ENCODE measurements at places on chromosomes 16 and 17.

DNA sequence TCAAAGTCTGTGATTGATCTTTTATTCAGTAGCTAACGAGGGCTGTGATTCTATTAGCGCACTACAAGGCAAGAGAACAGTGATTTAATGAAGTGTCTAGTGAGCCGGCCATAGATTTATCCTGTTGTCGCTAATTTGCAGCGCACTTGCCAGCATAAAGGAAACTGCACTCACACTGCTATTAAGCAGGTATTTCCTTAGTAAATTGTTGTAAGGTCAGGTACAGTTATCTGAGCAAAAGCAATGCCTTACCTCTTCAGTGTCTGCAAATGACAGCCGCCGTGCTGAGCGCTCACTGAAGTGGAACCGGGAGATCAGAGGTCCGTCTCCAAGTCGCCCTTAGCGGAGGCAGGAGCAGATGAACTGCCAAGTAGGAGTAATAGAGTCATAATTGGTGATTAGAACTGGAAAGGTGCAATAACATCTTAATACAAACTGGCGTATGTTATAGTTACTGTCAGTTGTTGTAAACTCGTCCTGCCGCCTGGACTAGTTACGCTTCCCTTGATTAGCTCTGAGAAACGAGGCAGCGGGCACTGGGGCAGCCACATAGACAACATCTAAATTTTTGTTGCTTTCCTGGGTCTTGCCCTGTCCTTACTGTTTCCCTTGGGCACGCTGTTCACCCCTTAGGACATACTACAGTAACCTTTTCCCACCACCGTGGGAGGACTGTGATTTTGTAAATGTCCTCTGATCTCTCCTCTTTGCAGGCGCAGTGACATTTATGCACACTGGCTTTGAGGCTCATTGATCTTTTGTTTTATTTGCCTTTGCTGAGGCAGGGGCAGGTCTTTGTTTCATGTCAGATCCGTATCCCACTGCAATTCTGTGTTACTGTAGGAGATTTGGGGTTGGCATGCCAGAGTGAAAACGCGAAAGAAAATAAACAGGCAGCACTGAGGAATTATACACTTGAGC is 363.1 kb downstream of the WWOX start:
- DNase-seq = no peak

- no peak for DNase-seq
Measured at GRCh38 chr17:63634163-63634562, 11.9 kb downstream of the MAP3K3 start.

DNA sequence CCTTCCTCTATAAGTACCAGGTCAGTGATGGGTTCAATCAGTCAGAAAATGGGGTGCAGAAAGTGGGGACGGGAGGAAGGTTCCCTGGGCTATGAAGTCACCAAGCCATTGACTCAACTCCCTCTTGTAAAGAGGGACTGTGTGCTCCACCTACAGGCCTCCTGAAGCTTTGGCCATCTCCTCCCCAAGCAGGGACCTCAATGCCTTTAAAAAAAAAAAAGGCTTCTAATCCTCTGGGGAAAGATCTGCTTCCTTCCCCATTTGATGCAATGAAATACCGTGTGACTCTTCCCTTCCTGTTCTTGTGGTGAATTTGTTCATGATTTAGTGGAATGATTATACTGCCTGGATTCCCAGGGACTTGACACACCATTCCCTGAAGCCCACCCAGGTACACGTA is 30.8 kb downstream of the VWA3A start:
- DNase-seq = no peak

DNA sequence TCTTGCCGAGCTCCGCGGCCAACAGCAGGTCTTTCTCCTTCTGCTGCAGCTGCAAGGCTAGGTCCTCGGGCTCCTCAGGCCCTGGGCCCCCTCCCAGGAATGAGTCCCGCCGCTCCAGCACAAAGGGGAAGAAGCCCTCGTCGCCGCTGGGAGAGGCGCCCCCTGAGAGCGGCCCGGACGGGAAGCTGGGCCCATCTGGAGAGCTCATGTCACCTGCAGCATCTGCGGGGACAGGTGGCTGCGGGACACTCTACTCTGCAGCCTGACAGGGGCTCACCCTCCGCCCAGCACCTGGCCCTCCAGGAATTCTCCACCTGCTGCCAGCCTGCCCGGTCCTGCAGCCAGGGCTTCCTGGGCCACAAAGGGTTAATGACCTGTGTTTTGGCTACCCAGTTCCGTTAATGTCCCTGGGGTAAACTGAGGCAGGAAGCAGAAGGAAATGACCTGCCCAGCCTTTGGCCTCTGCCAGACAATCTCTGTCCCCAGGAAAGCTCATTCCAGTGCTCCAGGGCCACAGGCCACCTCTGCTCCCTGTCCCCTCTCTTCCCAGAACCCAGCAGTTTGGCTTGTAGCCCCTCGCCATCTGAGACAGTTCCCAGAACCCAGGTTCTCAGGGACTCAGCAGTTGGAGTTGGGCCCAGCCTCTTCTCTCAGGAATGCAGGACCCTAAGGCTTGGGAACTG is 1.3 kb downstream of the BICDL2 start:
- DNase-seq = no peak

- no peak for DNase-seq
Measured at GRCh38 chr16:51822471-51822870, 671.4 kb upstream of the SALL1 start.

GRCh38 chr16:66388350-66389139 is 22.1 kb downstream of the CDH5 start:
- no peak for DNase-seq

DNA sequence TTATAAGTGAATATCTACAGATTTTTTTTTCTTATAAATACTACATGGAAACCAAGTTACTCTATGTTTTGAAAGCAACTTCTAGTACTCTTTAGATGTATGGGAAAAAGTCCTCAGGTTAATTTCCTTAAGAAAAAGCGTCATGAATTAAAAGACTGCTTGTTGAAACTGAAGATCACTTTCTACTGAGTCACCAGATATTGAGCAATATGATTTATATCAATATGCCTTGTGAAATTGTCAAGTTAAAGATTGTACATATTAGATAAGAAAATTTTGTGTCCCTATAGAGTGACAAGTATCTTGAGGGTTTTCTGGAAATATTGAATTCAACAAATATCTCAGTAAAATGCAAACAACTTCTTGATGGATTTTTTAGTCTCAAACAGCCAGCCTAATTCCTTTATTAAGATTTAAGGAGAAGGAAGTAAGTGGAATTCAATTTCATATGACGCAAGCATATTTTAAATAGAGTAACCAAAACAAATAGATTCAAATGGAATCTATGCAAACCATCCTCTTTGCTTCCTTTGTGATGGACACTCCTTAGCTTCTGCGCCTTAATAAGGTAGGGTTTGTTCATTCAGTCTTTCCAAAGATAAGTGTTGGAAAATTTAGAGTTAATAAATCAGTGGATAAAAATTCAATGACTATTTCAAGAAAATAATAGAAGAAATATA is 16.6 kb downstream of the KRT12 start:
- no peak for DNase-seq

GRCh38 chr17:35733366-35733765 is 1.9 kb downstream of the RASL10B start:
- no peak for DNase-seq

- DNase-seq = no peak
Measured at GRCh38 chr17:37737971-37738370, 6.9 kb downstream of the HNF1B start.

All from stimulated activated CD8-positive, alpha-beta memory T cell treated with anti-CD3 and anti-CD28 coated beads, Interleukin-15, amount 100 ng/mL, for 24 hours (primary cell).